ENCODE measurements at places on chromosomes 7 and 10.

GRCh38 chr10:132306864-132307751 lies 642 bp downstream of the STK32C start:
- no peak for DNase-seq

DNA sequence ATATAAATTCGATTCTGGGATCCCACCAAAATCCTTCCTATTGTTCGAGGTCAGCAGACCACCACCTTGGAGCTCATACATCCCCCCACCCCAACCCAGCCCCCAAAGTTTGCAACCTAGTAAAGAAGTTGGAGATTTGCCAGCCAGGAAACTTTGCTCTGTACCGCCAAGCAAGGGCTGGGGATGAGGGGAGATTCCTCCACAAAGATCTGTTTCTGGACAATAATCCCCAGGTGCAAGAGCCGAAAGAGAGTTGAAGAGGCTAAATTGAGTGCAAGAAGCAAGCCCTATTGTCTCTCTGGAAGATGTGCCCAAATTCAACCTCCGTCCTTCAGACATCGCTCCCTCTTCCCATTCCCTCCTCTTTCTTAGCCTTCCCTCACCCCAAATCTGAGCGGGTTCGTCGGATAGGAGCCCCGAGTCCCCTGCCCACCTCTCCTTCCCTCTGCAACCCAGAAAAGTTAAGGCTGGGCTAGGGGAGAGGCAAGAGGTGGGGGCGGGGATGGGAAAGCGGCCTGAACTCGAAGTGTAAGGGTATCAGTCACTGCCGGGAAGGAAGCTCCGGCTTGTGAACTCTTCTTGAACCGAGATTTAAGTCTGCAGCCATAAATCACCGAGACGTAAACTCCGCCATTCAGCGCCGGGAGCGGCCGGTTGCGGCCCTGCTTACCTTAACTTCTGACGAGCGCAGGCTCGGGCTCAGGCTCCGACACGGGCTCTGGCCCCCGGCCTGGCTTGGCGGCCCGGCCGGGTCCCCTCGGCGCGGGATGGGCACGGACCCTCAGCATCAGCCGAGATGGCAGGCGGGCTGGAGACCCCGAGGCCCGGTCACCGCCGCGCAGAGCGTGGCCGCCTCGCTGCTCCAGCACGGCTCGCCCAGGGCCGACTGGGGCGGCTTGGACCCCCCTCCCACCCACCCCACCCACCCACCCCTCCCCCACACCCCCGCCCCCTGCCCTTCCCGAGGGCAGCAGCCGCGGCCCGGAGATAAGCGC lies 10.8 kb upstream of the HOXA2 start:
- no peak for DNase-seq

GRCh38 chr7:151432658-151433521 lies 7.1 kb downstream of the CRYGN start:
- no peak for DNase-seq

GRCh38 chr10:120369856-120370276 lies 87.2 kb upstream of the PLPP4 start:
- DNase-seq = no peak

DNA sequence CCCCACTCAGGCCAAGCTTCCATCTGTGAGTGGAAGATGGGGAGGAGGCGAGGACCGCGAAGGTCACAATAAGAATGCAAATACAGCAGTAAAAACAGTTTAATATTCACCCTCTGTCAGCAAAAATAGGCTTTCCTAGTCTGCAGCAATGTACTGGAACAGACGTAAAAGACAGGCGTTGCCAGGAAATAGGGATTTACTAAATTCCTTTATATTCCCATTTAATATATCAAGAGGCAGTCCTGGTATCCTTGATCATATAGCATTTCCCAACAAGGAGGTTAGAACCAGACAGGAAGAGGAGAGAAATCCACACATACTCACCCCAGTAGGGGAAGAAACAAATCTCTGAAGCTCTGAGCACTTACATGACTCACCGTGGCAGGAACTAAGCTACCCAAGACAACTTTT lies 1054.9 kb upstream of the C7orf33 start:
- DNase-seq = no peak

DNA sequence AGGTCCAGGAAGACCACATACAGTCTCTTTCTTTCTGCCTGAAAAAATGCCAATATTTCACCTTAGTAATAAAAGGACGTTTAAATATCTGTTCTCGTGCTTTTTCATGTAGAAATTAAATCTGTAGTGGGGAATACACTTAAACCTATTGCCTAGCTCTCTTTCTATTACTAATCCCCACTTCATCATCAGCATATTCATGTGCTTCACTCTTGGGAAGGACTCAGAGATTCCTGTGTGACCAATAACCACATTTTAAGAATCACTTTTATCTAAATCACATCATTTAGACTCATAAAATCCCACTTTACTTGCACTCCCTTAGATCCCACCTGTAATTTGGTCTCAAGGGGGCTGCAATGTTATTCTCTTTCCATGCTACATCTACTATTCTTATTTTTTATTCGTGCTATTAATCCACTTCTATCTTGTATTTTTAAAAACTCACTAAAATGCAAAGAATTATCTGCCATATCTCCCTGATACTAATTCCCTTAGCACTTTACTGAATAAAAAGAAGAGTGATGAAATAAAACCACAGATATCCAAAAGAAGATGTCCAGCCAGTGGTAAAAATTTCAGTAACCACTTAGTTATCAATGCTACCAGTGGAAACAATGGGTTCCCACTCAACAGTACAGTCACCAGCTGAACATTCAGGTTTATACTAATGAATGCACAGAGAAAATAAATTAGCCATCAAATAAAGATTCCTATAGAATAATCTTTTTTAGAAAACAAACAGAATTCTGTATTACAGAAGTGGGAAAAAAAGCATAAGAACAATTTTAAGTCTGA lies 102.1 kb downstream of the PPP1R17 start:
- no peak for DNase-seq

- no peak for DNase-seq
Observed at GRCh38 chr10:132820056-132820455, 34.1 kb upstream of the NKX6-2 start.

DNA sequence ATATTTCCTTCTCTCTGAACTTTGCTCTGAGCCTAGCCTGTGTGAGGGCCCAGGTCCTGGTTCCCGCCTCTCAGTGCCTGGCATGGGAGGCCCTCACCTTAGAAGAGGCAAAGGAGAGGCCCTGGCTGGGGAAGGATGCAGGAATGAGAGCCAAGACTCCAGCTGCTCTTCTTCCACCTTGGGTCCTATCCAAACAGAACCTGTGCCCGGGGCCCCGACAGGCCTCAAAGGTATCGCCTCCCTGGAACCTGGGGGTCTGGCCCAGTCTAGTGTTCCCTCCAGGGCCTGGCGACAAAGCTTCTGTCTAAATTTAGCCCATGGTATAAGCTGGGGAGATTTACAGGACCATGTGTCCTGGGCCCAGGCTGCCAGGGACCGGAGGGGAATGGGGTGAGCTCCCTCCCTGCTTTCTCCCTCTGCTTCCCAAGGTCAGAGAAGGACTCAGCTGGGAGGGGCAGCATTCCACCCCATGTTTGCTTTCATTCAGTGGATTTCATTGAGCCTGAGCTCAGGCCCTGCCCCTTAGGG lies 12.0 kb upstream of the CRHR2 start:
- no peak for DNase-seq

DNA sequence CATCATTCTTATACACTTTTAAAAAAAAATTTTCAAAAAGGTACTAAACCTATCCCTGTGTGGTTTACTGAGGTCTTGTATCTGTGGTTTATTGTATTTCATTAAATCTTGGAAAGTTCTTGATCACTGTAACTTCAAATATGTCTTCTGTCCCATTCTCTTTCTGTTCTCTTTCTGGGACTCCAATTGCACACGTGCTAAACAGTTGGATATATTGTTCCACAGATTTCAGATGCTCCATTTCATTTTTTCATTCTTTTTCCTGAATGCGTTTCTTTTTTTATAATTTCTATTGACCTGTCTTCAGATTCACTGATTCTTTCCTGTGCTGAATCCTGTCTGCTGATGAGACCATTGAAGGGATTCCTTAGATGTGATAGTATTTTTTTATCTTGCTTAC lies 4.6 kb upstream of the KLF6 start:
- no peak for DNase-seq

GRCh38 chr7:116922545-116922944 lies 30.8 kb upstream of the ST7 start:
- no peak for DNase-seq

DNA sequence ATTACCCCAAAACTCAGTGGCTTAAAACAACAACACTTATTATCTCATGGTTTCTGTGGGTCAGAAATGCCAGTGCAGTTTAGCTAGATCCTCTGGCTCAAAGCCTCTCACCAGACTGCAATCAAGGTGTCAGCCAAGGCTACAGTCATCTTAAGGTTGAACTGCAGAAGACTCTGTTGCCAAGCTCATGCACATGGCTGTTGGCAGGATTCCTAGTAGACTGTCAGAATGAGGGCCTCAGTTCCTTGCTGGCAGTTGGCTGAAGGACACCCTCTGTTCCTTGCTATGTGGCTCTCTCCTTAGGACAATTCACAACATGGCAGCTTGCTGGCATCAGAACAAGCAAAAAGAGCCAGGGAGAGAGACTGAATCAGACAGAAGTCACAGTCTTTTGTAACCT lies 34.7 kb downstream of the TOMM7 start:
- no peak for DNase-seq

GRCh38 chr10:29239569-29240472 lies 49.0 kb upstream of the LYZL1 start:
- no peak for DNase-seq

DNA sequence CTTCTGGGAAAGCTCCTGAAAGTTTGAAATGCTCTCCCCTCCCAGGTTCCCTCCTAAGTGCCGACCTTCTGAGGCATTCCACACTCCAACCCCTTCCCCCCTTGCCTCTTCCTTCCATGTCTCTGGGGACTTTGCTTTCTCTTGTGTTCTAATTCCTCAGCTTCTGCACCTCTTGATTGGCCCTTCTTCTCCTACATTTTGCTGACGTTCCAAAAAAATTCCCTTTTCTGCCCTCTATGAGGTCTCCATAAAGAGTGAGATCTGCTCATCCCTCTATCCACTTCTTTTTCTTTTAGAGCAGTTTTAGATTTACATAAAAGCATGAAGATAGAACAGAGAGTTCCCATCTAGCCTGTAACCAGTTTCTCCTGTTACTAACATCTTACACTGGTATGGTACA lies 22.3 kb downstream of the FOXI2 start:
- DNase-seq = no peak

DNA sequence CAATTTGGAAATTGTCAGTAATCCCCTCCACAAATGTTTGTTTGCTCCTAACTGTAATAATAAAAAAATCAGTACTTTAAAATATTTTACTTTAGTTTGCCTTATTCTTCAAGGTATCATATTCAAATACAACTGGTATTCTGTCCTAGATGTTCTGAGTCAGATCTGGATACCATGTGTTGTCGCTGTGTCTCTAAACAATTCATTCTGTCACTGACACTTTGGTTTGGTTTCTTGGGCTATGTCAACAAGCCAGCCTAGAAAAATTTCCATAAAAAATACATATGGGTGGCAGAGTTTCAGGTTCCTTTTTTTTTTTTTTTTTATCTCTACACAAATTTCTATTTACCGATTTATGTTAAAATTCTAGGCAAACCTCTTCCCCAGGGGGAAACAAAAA lies 33.2 kb upstream of the SEMA3D start:
- DNase-seq = no peak

DNA sequence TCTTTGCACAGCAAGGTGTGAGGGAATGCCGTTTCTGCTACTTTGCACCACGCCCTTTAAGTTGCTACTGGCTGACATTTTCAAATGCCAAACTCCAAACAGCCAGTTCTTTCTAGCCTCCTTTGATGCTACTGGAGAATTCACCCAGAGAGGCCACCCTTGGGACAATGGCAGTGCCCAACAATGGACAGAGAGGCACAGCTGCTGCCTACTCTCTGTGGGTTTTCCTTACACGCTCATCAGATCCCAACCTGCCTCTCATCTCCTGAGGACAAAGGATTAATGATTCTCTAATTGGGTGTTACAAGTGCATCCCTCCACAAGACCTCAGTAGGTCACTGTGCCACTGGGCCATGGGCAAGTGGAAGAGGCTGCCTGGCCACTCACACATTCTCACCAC lies 105.8 kb downstream of the COBL start:
- DNase-seq = no peak

DNA sequence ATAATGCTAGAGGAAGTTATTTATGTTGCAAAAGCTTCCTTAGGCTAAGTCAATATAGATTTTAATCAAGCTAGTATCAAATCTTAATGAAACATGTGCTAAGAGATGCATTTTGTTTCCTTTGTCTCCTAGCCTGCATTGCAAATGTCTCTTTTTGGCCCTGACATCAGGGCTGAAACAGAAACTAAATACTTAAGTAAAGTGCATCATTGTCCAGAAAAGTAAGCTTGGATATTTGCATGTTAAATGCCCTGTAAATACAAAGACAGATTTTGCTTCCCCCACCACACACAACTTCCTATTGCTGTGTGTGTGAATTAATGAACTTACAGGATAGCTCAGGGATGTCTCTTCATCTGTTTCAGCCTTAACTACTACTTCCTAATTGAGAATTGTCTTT lies 10.0 kb upstream of the STAMBPL1 start:
- DNase-seq = no peak

- DNase-seq = no peak
Observed at GRCh38 chr10:113091920-113092319, 141.9 kb downstream of the TCF7L2 start.
